Stimulated activated naive CD8-positive, alpha-beta T cell treated with anti-CD3 and anti-CD28 coated beads, Interleukin-15, amount 100 ng/mL, for 72 hours (primary cell): ENCODE measurements at places on chromosomes 5 and 9.

GRCh38 chr5:149834246-149834855 is 104.2 kb downstream of the PPARGC1B start:
- DNase-seq = peak; percentile 55

GRCh38 chr5:39638813-39639212 is 214.0 kb upstream of the DAB2 start:
- no peak for DNase-seq

DNA sequence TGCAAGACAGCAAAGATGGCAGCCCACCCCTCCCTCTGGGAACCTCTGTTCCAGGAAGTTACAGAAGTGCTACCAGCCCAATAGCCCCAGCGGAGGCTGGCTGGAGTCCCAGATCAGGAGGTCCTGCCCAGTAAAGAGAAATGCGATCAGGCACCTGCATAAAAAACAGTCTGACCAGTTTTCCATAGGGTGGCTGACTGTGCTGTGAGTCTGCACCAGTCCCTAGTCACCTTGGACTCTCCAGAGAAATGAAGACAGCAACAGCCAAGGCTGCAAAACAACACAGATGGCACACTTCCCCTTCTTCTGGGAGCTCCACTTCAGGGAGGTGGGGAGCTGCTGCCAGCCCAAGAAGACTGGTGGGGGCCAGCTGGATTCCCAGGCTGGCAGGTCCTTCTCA is 265.5 kb upstream of the PCSK5 start:
- no peak for DNase-seq

GRCh38 chr9:69454321-69454720 is 129.3 kb downstream of the ENTREP1 start:
- no peak for DNase-seq

- no peak for DNase-seq
Observed at GRCh38 chr5:167939686-167940085, 351.8 kb upstream of the WWC1 start.

GRCh38 chr9:113513111-113513510 is 49.6 kb downstream of the RGS3 start:
- no peak for DNase-seq

DNA sequence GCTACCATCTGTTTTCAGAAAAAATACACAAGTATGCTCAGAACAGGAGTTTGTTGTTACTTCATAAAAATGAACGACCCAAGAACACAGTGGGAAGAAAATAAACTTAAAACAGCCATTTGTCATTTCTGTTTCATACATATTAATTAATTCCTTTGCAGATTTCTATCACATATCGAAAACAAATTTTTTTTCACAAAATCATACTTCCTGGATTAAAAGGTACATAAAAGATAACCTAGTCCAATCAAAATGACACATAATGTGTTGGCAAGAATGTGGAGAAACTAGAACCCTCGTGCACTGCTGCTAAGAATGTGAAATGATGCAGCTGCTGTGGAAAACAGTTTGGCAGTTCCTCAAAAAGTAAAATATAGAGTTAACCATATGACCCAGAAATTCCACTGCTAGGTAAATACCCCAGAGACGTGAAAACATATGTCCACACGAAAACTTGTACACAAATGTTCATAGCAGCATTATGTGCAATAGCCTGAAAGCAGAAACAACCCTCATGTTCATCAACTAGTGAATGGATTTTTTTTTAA is 46.0 kb downstream of the MYO10 start:
- DNase-seq = no peak

DNA sequence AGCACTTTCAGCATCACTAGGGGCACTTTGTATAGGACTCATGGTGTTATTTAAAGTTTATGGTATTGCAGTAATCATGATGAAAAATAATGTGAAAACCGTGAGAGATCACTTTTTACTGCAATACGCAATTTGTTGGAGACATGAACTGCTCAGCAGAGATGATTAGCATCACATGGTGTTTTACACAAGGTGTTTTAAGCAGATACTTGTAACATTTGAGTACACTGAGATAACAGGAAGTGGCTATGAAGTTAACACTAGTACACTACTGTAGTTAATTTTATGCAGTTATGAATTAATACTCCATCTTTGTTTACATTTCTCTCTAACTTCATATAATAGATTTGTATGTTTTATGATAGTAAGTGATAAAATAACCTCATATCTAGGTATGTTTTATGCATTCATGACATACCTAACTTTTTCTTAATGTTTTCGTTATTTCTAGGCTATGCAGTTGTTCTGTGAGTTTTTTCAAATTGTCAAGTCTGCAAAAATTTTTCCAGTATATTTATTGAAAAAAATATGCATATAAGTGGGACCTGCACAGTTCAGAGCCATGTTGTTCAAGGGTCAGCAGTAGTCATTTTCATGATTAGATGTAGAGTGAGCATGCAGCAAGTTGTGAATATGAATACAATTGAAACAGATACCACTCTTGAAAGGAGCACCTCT is 13.0 kb downstream of the SUB1 start:
- DNase-seq = no peak

GRCh38 chr5:180652771-180653170 is 3.4 kb upstream of the FLT4 start:
- DNase-seq = no peak

- DNase-seq = no peak
Observed at GRCh38 chr9:134206311-134207300, 42.2 kb upstream of the RNU6ATAC start.

GRCh38 chr5:103867857-103868598 is 305.4 kb upstream of the NUDT12 start:
- no peak for DNase-seq

- no peak for DNase-seq
Observed at GRCh38 chr9:83030391-83031107, 32.4 kb downstream of the RASEF start.

DNA sequence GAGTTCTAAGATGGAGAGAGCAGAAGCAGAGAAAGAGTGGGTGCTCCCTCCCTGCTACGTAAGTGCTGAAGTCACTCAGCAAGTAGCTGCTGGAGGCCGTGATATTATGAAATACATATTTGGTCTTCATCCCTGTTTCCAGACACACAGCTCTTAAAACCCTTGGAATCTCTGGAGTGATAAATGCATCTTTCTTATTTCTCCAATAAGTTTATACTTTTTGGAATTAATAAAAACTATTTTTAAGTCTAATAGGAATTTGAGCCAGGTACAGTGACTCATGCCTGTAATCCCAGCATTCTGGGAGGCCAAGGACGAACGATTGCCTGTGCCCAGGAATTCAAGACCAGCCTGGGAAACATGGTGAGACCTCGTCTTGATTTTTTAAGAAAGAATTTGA is 60.6 kb downstream of the AUH start:
- DNase-seq = no peak

- no peak for DNase-seq
Observed at GRCh38 chr9:130874783-130875182, 21.8 kb downstream of the QRFP start.

GRCh38 chr5:75049456-75050351 is 2.7 kb downstream of the GCNT4 start:
- peak; percentile 45 for DNase-seq

GRCh38 chr5:127980843-127981242 is 102.7 kb upstream of the SLC12A2 start:
- DNase-seq = no peak

- DNase-seq = no peak
Observed at GRCh38 chr5:35990520-35990919, 670 bp downstream of the UGT3A1 start.

DNA sequence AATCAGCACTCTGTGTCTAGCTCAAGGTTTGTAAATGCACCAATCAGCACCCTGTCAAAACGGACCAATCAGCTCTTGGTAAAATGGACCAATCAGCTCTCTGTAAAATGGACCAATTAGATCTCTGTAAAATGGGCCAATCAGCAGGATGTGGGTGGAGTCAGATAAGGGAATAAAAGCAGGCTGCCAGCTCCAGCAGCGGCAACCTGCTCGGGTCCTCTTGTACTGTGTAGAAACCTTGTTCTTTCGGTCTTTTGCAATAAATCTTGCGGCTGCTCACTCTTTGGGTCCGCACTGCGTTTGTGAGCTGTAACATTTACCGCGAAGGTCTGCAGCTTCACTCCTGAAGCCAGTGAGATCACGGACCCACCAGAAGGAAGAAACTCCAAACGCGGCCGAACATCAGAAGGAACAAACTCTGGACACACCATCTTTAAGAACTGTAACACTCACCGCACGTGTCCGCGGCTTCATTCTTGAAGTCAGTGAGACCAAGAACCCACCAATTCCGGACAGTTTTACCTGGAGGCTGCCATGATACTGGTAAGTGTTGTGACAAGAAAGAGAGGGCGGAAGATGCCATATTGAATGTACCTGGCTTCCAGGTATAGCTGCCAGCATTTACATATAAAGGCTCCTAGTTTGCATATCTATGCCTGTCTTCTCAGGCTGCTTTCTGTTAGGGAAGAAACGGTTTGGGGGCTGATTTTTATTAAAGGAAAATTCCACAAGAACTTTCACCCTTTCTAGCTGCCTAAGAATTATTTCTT is 758.5 kb upstream of the CTNND2 start:
- DNase-seq = no peak

GRCh38 chr5:31377274-31377946 is 154.5 kb downstream of the DROSHA start:
- DNase-seq = no peak
